GM12892 (cell line): ENCODE measurements at places on chromosomes 7 and 10.

- DNase-seq: no peak
Measured at GRCh38 chr7:108211382-108212201, 81.4 kb upstream of the LAMB4 start.

GRCh38 chr7:142790555-142790954 is 19.8 kb downstream of the PRSS2 start:
- no peak for DNase-seq

GRCh38 chr10:22825841-22826240 is 102.0 kb upstream of the ARMC3 start:
- no peak for DNase-seq

- DNase-seq: no peak
Measured at GRCh38 chr7:143252006-143252405, 11.2 kb upstream of the GSTK1 start.

GRCh38 chr10:79229071-79229541 is 118.2 kb upstream of the PPIF start:
- DNase-seq: no peak

DNA sequence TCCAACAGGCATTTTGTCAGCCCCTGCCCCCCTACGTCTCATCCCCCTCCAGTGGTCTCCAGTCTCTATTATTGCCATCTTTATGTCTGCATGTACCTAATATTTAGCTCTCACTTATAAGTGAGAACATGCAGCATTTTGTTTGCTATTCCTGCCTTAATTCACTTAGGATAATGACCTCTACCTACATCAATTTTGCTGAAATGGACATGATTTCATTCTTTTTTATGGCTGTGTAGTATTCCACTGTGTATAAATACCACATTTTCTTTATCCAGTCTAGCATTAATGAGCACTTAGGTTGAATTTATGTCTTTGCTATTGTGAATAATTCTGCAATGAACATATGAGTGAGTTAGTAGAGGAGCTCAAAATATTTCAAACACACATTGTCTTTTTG is 229.9 kb downstream of the SEMA3E start:
- no peak for DNase-seq

- DNase-seq: no peak
Measured at GRCh38 chr7:28530175-28530802, 118.0 kb downstream of the CREB5 start.

DNA sequence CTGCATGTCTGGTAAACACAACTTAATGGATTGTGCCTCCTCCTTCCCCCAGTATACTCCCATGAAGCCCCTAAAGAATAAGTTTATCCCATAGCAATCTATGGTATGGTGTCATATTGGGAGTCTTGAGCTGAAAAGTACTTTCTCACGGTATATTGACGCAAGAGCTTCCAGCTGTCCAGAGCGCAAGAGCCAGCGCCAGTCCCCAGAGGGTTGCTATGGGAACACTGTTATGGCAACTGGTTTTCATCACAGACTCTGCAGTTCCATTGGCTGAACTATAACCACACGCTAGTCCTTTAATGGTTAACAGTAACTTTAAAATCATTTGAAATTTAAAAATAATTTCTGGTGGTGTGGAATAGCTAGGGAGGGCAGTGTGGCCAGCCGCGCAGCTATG is 46.9 kb downstream of the PRPF18 start:
- no peak for DNase-seq

DNA sequence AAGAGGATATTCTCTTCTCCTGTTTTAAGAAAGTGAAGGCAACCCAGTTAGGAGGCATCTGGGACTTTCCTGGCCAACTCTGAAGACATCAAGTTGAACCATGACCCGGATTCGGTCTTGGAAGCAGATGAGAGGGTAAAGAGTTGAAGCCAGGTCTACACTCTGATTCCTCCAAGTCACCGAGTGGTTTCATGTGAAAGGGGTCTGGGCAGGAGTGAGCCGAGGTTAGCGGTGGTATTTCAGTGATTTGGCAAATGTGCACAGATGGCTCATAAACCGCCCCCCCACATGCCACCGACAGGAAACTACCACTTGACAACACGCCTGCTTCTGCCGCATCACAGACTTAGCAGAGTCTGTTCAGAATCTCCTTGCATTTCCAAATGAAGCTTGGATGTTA is 11.4 kb upstream of the REPIN1 start:
- no peak for DNase-seq

GRCh38 chr7:101233907-101234547 is 3.6 kb downstream of the CLDN15 start:
- DNase-seq: no peak

GRCh38 chr7:48078470-48078869 is 10.6 kb upstream of the UPP1 start:
- no peak for DNase-seq

DNA sequence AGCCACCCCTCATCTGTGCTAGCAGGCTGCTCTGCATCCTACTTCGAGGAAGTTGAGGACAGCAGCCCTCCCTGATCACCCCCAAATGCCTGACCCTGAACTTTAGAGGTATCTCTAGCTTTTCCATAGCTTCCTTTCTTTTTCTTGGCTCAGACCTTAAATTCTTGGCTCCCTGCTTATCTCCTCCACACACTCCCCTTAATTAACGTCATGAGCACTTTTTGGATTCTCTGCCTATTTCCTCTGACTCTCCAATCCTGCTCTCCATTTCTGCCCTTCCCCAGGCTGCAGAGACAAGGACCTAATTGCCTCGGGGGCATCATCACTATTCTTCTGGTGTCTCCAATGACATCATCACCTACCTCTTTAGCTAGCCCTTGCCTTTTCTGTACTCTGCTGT is 40.8 kb upstream of the SEC61G start:
- no peak for DNase-seq

- DNase-seq: no peak
Measured at GRCh38 chr7:22002726-22003125, 57.0 kb upstream of the CDCA7L start.

GRCh38 chr7:45421806-45422205 is 152.4 kb upstream of the ADCY1 start:
- no peak for DNase-seq

DNA sequence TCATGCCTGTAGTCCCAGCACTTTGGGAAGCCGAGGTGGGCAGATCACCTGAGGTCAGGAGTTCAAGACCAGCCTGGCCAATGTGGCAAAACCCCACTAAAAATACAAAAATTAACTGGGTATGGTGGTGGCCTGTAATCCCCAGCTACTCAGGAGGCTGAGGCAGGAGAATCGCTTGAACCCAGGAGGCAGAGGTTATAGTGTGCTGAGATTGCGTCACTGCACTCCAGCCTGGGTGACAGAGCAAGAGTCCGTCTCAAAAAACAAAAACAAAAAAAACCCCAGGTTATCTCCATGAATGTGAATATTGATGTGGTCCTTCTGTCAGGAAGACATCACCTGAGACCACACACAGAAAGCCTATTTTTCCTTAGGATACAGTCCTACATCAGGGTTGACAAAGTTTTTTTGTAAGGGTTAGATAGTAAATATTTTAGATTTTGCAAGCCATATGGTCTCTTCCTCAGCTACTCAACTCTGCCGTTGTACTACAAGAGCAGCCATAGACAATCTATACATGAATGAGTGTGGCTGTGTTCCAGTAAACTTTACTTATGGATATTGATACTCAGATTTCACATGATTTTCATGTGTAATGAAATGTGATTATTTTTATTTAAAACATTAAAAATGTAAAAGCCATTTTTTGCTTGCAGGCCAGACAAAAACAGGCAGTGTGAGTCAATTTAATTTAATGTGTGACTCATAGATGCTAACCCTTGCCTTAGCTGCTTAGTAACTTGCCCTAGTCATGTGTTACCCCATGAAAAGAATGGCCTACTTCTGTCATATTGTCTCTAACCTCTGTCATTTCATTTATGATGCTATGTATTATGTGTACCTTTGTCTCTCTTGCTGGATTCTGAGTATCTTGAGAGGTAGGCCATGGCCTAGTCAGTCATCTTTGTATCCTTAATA is 78.1 kb downstream of the TPST1 start:
- no peak for DNase-seq

DNA sequence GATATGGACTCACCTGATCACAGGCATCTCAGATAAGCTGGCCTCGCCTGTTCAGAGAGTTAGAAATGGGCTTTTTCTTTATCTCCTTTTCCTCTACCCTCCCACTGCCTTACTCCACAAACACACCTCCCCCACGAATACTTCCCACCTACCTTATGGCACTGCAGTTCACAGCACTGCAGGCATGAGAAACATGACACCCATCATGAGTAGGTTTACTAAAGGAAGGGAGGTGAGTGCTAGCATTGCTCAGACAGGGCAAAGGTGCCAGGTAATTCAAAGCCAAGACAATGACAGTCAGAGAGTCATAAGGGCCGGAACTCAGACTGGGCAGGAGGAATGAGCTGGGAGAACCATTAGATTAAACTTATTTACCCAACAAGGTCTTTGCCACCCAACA is 220.6 kb downstream of the FAM107B start:
- no peak for DNase-seq

DNA sequence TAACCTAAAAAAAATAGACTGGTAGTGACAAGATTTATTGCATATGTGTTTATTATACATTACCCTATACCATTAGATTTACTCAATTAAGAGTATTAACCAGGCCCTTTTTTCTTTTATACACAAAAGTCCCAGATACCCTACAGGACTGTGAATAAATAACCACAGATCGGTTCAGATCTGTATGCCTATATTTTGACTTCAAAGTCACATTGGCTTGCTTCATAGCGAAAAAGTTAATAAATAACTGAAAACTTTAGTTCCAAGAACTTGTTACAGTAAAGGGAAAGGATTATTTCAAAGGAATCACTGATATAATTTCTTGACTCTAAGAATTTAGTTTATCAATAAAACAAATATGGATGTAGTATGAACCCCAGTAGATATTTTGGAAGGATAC is 41.8 kb upstream of the FMC1 start:
- no peak for DNase-seq

DNA sequence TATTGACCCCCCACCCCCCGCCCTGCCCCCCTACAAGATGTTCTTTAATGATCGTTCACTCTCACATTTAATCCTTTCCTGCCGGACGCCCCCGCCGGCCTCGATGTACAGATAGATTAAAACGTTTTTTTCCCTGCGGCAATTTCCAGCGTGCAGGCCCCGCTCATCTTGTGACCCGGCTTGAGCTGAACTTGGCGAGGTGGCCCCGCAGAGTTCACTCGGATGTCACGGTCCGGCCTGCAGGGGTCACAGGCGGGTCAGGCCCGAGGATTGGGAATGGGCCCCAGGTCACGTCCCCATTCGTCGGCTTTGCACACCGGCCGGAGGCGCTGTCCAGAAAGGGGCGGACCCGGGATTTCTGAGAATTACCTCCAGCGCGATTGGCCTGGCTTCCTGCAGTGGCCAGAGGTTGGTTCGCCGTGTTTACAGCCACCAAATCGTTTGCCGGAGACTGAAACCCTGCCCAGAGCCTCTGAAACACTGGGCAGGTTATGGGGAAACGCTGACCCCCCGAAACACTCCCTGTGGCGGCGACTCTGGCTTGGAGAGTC is 1.9 kb upstream of the CYP26A1 start:
- peak; percentile 36 for DNase-seq

GRCh38 chr7:90645784-90646183 is 49.7 kb downstream of the CDK14 start:
- no peak for DNase-seq

DNA sequence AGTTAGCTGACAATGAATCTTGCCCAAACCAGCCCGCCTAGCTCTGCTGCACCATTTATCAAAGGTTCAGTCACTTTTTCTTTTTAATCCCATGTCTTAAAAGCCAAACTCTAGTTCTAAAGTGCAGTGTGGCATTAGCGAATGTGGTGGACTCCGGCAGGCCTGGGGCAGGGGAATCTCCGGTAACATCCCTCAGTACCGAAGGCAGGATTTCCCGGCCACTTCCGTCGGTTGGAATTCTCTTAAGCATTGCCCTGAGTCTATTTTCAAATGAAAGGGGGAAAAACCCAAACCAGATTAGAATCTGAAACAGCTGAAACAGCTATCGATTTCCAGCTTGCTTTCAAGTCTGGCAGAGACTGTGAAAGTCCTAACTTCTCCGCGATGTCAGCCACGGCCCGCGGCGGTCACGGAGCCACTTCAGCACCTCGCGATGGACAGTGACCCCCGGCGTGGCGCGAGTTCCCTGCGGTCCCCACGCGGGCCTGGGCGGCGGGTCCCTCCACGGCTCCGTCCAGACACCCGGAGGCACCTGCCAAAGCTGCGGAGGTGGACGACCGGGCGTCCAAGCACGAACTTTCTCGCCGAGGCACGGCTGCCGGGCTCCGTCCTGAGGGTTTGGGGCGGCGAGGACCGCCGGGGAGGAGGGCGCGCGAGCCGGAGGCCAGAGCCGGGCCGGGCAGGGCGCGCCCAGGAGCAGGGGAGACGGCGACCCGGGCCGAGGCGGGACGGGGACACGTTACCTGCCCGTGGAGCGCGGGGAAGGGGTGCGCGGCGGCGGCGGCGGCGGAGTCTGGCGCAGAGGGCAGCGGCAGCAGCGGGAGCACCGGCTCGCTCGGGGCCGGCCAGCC is 745 bp downstream of the TCERG1L start:
- no peak for DNase-seq

- DNase-seq: no peak
Measured at GRCh38 chr7:88104732-88105131, 115.1 kb downstream of the SRI start.

DNA sequence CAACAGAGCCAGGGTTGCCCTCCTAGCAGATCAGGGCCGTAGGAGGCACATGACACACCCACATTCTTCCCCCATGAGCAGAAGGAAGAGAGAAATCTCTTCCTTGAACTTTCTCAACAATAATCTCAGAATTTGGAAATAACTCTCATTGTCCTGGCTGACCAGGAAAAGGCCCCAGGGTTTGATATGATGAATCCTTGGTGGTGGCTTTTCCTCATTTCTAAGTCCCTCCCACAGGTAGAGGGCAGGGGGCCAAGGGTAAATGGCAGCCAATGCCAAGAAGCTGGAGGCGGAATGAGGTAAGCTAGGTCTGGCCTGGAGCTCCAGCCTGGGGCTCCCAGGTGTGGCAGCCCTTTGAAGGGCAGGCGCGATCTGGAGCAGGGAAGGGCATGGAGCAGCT is 67.8 kb downstream of the GRB10 start:
- DNase-seq: no peak

GRCh38 chr10:118101501-118101900 is 54.8 kb upstream of the RAB11FIP2 start:
- no peak for DNase-seq
